T-cell (primary cell): ENCODE measurements at places on chromosomes 2 and 18.

DNA sequence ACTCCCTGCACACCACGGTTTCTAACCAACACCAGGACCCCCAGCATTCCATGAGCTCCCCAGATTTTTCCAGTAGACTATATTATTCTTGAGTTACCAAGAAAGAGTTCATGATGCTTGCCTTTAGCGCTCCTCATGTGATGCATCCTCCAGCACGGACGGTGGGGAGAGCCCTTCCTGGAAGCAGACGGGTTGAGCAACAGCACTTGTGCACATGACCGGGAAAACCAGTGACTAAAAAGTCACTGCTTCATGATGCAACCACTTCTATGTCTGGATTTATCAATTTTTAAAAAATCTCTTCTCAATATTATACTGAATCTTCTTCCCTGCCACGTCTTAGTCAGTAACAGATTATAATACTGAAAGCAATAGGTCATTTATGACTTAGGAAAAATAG, 20.4 kb upstream of the DOK6 start:
- no peak overlapping the region for H3K27ac ChIP-seq
- H3K36me3 ChIP-seq: no peaks in the 10 kb centered on the region
- no peak overlapping the region for H3K4me3 ChIP-seq
- no peaks in the 10 kb centered on the region for H3K27me3 ChIP-seq

- H3K27me3 ChIP-seq: no peaks in the 10 kb centered on the region
- no peak for DNase-seq
- no peaks in the 10 kb centered on the region for H3K36me3 ChIP-seq
- no peak overlapping the region for H3K27ac ChIP-seq
Observed at GRCh38 chr2:102055346-102055990, 63.7 kb downstream of the IL1R2 start.

GRCh38 chr2:70388128-70388527, 86.3 kb upstream of the FAM136A start:
- no peaks in the 10 kb centered on the region for H3K36me3 ChIP-seq
- no peak for DNase-seq
- H3K27me3 ChIP-seq: no peaks in the 10 kb centered on the region
- H3K27ac ChIP-seq: no peak overlapping the region
- no peaks in the 10 kb centered on the region for H3K4me1 ChIP-seq

- DNase-seq: peak; percentile 5
- peak overlapping the region; percentile 55 for H3K27ac ChIP-seq
- H3K27me3 ChIP-seq: no peaks in the 10 kb centered on the region
- peaks cover 10% of the 10 kb centered on the region for H3K4me1 ChIP-seq
- H3K36me3 ChIP-seq: no peaks in the 10 kb centered on the region
Observed at GRCh38 chr18:9613550-9614400, 584 bp downstream of the PPP4R1 start.

DNA sequence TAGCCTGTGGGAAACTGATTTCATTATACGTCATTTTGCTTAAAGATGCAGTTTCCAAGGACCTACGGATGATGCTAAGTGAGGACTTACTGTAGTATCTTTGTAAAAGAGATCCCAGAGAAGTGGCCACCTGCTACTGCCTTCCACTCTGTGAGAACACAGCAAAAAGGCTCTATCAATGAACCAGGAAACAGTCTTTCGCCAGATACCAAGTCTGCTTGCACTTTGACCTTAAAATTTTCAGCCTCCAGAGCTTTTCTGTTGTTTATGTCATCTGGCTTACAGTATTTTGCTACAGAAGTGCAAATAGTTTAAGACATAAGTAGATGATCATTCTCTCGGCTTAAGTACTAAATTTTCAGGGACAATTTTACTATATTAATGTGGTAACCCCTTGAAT, 847.9 kb upstream of the CHAC2 start:
- no peak overlapping the region for H3K4me3 ChIP-seq
- no peaks in the 10 kb centered on the region for H3K27me3 ChIP-seq
- no peak for DNase-seq
- no peaks in the 10 kb centered on the region for H3K4me1 ChIP-seq

- H3K4me3 ChIP-seq: no peak overlapping the region
- H3K27me3 ChIP-seq: no peaks in the 10 kb centered on the region
- H3K27ac ChIP-seq: no peak overlapping the region
- H3K36me3 ChIP-seq: no peaks in the 10 kb centered on the region
- DNase-seq: no peak
Observed at GRCh38 chr18:44878335-44878734, 197.6 kb downstream of the SETBP1 start.

DNA sequence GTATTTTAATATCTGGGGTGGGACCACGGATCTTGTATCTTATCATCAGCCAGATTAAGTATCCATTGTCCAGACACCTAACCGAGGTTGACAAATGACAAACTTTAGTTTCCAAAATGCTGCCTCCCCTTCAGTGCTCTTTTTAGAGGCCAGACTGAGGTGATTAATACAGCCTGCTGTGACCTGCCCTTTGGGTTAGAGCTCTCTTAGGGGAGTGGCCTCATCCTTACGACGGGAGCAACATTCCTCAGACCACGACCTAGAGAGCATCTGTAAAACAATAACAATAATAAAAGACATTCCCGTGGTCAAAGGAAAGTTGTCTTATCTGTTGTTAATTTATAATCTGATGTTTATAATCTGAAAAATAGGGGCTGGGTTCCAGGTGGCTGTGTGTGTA, 405.3 kb downstream of the LPIN1 start:
- H3K27me3 ChIP-seq: no peaks in the 10 kb centered on the region
- H3K36me3 ChIP-seq: no peaks in the 10 kb centered on the region
- no peaks in the 10 kb centered on the region for H3K4me1 ChIP-seq
- H3K27ac ChIP-seq: no peak overlapping the region

- DNase-seq: no peak
- no peak overlapping the region for H3K4me3 ChIP-seq
- no peaks in the 10 kb centered on the region for H3K36me3 ChIP-seq
Observed at GRCh38 chr2:227932403-227932802, 61.0 kb downstream of the DAW1 start.

DNA sequence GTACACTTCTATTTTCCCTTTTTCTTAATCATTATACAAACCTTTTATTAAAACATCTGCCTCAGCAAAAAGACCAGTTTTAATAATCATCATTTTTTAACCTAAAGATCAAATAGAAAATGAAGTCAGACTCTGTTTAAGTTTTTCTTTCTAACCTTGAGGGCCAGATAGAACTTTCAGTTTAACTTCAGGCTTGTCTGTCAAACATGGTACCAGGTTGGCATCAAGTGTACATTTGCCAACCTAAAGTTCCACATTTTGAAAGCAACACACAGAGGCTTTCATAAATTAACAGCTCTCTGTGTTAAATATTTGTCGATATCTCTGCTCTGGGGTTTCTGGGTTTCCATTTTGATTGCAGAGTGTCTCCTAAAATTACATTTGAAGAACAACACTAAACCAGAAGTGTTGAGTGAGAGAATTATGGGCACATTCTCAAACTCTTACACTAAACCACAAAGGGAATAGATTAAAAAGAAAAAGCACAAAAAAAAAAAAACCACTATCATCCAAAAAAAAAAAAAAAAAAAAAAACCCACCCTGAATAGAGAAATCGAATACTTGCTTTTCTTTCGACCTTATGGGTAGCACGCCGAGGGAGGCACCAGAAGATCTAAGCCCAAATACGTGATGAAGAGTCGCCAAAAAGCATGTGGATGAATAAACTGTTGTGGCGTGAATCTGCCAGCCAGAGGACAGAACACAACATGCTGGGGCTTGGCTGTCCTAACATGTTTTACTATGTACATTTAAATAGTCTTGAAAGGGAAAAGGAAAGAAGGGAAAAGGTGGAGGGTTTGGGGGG, 166.2 kb downstream of the TCF4 start:
- H3K4me1 ChIP-seq: no peaks in the 10 kb centered on the region
- no peak overlapping the region for H3K27ac ChIP-seq
- H3K4me3 ChIP-seq: no peak overlapping the region
- no peak for DNase-seq
- no peaks in the 10 kb centered on the region for H3K27me3 ChIP-seq

DNA sequence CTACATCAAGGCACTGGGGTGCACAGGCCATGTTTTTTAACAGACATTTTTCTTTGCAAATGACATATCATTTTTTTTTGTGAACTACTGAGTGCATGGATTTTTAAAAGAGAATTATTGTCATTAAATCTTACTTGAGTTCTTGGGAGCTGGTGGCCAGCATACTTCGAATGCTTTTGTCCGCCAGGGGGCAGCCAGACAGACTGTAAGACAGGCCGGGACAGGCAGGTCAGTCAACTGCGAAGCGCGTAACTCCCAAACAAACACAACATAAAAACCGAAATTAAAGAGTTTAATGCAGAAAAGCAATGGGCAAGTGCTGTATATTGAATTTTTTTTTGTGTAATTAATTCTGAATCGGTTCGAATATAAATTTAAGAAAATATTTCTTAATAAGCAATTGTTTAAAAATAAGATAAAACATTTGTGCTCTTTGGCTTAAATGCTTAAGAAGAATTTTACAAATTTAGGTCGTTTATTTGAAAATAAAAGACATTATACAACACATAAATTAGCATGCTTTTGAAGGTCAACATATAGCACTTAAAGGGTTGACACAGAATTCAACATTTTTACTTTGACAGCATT, 142.2 kb upstream of the PXDN start:
- H3K4me1 ChIP-seq: no peaks in the 10 kb centered on the region
- H3K27me3 ChIP-seq: no peaks in the 10 kb centered on the region
- DNase-seq: no peak
- H3K27ac ChIP-seq: no peak overlapping the region
- H3K36me3 ChIP-seq: no peaks in the 10 kb centered on the region
- H3K4me3 ChIP-seq: no peak overlapping the region

- no peaks in the 10 kb centered on the region for H3K27me3 ChIP-seq
- no peak overlapping the region for H3K4me3 ChIP-seq
- no peaks in the 10 kb centered on the region for H3K4me1 ChIP-seq
- H3K27ac ChIP-seq: no peak overlapping the region
Observed at GRCh38 chr18:24964216-24964615, 387.8 kb downstream of the ZNF521 start.

DNA sequence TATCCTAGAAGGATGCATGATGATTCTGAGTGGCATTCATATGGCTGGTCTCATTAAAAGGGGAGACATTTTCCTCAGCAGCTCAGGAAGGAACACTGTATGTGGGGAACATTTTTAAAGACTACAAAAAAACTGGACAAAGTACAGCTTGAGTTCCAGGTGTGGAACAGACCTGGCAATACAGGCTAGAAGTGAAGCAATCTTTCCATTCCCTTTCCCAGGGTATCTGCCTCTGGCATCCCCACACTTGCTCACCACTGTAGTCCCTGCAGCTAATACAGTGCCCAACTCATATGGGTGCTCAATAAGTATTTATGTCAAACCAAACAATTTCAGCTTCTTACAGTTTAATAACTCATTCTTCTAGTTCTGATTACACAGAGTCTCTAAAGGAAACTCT, 8.1 kb downstream of the RNF103 start:
- peaks cover 5% of the 10 kb centered on the region for H3K4me1 ChIP-seq
- H3K27ac ChIP-seq: no peak overlapping the region
- no peak overlapping the region for H3K4me3 ChIP-seq
- no peaks in the 10 kb centered on the region for H3K27me3 ChIP-seq
- no peak for DNase-seq

GRCh38 chr2:215377283-215377682, 58.6 kb downstream of the FN1 start:
- no peak overlapping the region for H3K27ac ChIP-seq
- H3K4me1 ChIP-seq: no peaks in the 10 kb centered on the region
- no peak for DNase-seq
- H3K27me3 ChIP-seq: no peaks in the 10 kb centered on the region

DNA sequence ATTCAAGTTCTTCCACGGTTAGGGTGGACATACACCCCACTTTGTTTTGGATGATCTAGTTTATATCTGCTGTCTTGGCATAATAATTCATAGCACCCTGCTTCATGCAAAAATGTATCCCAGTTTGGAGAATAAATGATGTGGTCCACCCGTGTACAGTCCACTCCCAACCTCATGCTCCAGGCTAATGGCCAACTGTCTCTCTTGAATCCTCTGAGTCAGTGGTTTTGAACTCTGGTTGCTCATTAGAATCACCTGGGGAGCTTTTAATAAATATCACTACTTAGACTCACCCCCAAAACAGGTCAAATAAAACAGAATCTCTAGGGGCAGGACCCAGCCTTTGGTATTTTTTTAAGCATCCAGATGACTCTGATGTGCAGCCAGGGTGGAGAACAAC, 78.5 kb downstream of the SDC1 start:
- no peaks in the 10 kb centered on the region for H3K36me3 ChIP-seq
- H3K27ac ChIP-seq: no peak overlapping the region
- H3K27me3 ChIP-seq: peaks cover 27% of the 10 kb centered on the region
- H3K4me1 ChIP-seq: no peaks in the 10 kb centered on the region
- DNase-seq: no peak
- H3K4me3 ChIP-seq: no peak overlapping the region

DNA sequence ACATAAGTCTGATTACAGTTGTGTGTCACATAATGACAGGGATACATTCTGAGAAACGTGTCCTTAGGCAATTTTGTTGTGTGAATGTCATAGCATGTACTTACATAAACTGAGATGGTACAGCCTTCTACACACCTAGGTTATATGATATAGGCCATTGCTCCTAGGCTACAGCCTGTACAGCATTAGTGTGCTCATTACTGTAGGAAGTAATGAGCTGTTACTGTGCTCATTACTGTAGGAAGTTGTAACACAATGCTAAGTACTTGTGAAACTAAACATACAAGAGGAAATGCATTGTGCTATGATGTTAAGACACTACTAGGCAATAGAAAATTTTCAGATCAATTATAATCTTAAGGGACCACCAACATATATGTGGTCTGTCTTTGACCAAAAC, 72.8 kb downstream of the UPP2 start:
- H3K4me1 ChIP-seq: no peaks in the 10 kb centered on the region
- DNase-seq: no peak
- H3K27ac ChIP-seq: no peak overlapping the region

GRCh38 chr2:49129034-49129433, 25.3 kb downstream of the FSHR start:
- H3K4me3 ChIP-seq: no peak overlapping the region
- no peak for DNase-seq
- no peaks in the 10 kb centered on the region for H3K27me3 ChIP-seq

DNA sequence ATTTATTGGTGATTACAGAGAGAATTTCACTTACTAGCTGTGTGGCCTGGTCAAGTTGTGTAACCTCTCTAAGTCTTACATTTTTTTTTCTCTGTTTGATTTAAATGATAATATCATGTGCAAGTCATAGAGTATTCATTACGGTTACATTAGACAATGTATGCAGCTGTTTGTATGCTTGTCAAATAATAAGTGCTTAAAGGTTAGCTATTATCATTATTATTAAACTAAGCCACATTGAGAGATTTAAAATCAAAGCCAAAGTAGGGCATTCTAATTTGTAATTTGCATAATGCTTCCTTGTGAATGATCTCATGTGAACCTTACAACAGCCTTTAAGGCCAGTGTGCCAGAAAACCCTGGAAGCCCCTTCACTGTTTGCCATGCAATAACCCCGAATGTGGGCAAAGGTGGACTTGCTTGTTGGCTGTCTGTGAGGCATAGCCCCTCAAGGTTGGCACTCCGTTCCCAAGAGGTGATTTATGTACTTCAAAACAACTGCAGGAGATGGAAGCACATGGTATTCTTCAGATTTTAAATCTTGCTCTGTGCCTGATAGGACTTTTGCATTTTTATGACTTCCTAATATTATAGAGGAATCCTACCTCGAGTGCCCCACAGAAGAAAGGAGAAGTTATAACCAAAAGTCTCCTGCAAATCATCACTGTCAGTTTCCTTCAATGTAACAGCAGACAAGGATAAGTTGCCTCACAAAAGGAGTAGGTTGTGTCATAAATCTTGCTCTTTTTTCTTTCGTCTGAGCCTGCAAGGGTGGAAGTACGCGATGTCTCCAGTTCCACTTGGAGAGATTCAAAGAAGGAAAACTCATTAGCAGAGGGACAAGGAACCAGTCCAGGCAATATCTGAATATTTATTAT, 272.0 kb downstream of the TGIF1 start:
- no peaks in the 10 kb centered on the region for H3K27me3 ChIP-seq
- H3K4me1 ChIP-seq: no peaks in the 10 kb centered on the region
- DNase-seq: no peak
- no peak overlapping the region for H3K4me3 ChIP-seq
- no peaks in the 10 kb centered on the region for H3K36me3 ChIP-seq
- no peak overlapping the region for H3K27ac ChIP-seq
